ENCODE measurements at places on chromosomes 3 and 15.

DNA sequence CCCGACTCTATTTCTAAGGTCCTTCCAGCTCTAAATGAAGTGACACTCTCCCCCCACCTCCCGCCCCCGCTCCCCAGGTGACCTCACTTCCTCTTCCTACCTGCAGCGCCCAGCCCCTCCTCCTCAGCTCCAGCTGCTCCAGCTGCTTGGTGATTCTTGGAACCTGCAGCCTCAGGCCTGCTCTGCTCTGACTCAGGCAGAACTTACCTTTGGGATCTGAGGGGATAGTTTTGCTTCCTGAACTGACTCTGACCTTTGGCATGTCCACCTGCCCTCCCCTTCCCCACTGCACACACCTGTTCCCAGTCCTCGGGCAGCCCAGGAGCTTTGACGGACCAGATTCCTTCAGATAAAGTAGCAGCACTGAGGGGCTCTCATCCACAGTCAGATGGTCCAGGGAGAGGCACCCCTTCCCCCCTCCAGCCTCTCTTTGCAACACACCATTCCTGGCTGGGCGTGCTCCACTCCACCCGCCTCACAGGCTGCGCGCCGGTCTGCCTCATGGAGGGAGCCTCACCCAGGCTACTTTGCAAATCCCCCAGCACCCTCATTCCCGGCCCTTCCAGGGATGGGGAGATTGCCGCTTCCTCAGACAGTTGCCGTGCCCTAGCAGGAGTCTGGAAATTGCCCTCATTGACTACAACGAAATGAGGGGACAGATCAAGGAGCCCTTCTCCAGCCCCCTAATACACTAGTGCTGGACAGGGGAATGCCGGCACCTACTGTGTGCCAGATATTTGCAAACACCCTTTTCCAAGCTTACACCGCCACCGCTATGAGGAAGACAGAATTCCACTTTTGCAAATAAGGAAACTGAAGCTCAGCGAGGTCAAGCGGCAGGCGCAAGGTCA, 692 bp upstream of the C15orf39 start:
- DNase-seq = no peak

- no peak for DNase-seq
Observed at GRCh38 chr3:13666781-13667709, 118.1 kb downstream of the FBLN2 start.

DNA sequence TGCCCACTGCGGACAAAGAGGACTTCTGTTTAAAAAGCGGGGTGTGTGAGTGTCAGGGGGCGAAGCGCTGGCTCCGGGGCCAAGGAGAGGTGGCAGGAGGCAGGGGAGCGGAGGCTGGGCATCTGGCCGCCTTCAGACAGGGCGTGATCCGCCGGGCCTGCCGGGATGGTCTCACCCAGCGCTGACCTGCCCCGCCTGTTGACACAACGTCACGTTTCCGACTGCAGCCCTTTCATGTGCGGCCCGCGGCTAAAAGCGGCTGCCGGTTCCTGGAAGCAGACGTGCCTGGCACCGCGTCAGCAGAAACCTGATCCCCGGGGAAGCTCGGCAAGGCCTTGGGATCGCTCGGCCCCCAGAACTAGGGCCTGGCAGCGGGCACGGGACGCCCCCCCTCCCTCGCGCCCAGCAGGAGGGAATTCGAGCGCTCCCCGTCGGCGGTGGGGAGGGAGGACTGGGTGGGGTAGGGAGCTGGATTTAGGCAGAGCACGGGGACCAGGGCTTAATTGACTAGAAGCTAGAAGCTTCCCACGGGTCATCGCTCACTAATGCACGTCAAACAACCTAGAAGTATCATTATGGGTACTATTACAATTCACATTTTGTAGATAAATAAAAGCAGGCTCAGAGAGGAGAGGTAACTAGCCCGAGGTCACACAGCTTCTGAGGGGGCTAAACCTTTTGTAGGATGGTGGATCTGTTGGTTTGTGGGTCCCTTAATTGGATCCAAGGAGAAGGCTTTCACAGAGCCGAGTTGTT, 7.7 kb downstream of the BHLHE40 start:
- peak; percentile 97 for DNase-seq

- no peak for DNase-seq
Observed at GRCh38 chr15:69119001-69119400, 41.4 kb upstream of the GLCE start.

GRCh38 chr3:157406394-157406793, 30.3 kb upstream of the PTX3 start:
- no peak for DNase-seq

- no peak for DNase-seq
Observed at GRCh38 chr15:43735416-43735815, 10.8 kb upstream of the PDIA3 start.
